ENCODE measurements at places on chromosomes 4 and X.

DNA sequence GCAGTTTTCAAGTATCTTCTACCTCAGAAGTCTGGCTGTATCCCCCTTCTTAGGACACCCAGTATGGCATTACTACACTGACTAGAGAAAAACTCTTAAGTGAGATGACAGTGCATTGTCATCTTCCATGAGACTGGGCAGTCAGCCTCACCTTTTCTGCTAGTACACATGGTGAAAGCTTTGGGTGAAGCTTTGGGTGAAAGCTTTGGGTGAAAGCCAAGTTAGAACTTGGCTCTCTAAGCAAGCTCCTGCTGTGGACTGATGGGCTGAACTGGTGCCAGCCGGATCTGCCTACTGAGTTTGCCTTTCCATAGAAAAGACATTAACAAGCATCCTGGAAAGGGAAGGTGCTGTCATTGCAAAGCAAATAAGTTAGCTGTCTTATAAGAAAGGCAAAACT is 8.8 kb downstream of the EPHA5 start:
- DNase-seq: no peak

- DNase-seq: no peak
These were observed 763 bp downstream of the CASK start for GRCh38 chrX:41922431-41923151.

DNA sequence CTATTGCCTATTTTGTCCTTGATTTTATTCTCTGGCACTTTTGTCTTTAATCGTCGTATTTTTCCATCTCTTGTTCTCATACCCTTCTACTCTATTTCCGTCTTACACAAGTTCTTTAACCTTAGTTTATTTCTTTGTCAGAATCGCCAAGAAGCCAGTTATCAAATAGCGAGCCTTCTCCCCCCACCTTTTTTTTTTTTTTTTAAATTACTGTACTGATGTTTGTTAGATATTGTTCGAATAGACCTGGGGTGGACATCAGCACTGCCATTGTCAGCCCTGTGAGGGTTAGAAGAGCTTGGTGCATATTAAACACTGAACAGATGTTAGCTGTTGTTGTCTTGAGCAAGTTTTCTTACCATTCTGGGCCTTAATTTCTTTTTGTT is 1.2 kb downstream of the SPCS3 start:
- DNase-seq: no peak

GRCh38 chrX:88937616-88938015 is 190.6 kb downstream of the CPXCR1 start:
- no peak for DNase-seq

DNA sequence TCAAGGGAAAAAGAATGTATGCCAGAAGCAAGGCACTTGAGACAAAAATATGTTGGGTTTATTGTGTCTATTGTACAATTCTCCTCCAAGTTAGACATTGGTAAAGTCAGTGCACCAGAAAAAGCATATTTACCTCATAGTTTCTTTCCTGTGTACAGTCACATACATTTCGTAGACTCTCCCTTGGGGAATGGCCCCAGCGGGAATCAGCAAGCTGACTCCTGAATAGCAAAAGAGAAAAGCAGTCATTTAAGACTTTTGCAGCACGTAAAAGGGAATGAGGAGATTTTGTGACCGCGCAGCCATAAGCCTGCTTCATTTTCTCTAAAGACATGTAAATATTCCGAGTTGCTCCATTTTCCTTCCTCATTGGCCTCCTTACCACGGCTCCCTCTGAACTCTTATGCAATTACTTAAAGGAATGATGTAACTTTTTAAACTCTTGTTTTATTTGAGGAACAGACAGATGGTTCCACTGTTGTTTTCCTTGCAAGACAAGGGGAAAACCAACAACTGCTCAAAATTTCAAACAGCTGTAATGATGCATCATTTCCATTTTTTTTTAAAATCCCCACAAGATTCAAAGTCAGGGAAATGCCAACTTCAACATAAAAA is 332.7 kb downstream of the UNC5C start:
- DNase-seq: no peak

DNA sequence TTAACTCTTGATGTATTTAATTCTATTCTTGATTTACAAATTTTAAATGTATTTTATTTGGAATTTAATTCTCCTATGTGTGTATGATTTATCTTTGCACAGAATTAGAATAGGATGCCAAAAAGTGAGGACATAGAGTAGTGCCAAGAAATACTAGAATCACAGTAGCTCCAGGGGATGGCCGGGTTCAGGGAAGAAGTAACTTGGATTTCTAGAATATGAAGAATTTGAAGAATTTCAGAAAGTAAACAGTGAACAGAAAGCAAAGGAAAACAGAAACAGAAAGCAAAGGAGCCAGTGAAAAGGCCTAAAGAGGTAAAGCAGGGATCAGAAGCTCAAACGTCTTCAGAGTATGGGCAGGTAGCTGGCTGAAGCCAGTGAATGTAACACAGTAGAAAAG is 1187.6 kb downstream of the RPA4 start:
- DNase-seq: no peak

DNA sequence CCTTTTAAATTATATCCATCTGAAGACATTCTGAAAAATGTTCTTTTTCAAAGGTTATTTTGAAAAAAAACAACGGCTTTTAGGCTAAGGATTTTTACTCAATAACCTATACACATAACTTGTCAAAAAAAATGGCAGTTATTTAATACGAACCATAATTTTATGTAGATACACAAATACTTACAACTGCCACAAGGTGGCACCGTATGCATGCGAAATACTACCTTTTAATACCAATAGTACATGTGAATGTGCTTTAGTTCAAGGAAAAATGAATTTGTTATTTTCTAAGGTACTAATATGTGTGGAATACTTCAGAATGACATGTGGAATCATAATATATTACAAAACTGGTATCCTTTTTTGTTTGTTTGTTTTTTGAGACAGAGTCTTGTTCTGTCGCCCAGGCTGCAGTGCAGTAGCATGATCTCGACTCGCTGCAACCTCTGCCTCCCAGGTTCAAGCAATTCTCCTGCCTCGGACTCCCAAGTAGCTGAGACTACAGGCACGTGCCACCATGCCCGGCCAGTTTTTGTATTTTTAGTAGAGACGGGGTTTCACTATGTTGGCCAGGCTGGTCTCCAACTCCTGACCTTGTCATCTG is 4.6 kb upstream of the MAD2L1 start:
- DNase-seq: peak; percentile 28

GRCh38 chr4:3582091-3582475 is 49.9 kb upstream of the LRPAP1 start:
- no peak for DNase-seq

- no peak for DNase-seq
These were observed 16.4 kb upstream of the KLHL8 start for GRCh38 chr4:87236861-87237260.

- no peak for DNase-seq
These were observed 89.3 kb downstream of the DDIT4L start for GRCh38 chr4:100100985-100101384.

- no peak for DNase-seq
These were observed 31.7 kb downstream of the BBS12 start for GRCh38 chr4:122764071-122764820.

All from caudate nucleus (tissue), 63 donors.